Hematopoietic multipotent progenitor cell (in vitro differentiated cells): ENCODE measurements at places on chromosomes 5 and 9. TPM values are rescaled to one million over a fixed set of nuclear protein-coding genes. Genes with fewer than 3 reads are reported as not detected.
A peak's percentile ranks its signal among the peaks of the same experiment; 100 is the strongest.

- DNase-seq: no peak
Observed at GRCh38 chr5:14733661-14734060, 69.1 kb downstream of the OTULIN start.

The CSF1R gene
- 3.2 TPM for total RNA-seq

DNA sequence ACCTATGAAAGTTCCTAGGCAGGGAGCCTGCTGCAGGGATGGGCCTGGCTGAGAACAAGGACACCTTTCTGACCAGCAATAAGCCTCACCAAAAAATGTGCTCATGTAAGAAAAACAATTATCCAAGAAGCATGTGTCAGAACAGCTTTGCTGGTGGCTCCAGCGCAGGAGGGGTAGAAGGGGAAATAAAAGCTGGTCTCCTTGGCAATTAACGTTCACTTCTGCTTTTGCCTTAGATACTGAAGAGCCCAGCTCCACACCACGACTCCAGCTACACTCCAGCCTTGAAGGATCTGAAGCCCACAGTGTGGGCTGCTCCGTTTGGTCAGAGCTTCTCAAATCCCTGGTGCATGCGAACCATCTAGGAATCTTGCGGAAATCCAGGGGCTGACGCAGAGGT is 107.6 kb upstream of the PHYKPL start:
- no peak for DNase-seq

DNA sequence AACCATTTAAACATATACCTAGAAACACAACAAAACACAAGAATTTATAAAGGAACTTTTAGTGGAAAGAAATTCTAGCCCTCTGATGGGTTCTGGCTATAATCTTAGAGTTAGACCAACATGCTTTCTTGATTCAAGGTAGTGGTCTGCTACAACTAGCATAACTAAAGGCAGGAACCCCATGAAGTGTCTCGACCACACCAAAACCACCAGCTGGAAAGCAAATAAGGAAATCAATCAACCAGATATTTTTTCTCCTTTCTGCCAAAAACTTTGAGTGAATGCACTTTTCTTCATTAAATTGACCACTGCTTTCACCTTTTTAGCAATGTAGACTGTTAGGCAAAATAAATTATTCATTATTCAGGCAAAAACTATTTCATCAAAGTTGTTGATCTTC is 346.4 kb downstream of the EBF1 start:
- DNase-seq: no peak

GRCh38 chr9:109063760-109064159 is 50.5 kb upstream of the CTNNAL1 start:
- DNase-seq: no peak

The TSSK1B gene
- total RNA-seq: not detected

DNA sequence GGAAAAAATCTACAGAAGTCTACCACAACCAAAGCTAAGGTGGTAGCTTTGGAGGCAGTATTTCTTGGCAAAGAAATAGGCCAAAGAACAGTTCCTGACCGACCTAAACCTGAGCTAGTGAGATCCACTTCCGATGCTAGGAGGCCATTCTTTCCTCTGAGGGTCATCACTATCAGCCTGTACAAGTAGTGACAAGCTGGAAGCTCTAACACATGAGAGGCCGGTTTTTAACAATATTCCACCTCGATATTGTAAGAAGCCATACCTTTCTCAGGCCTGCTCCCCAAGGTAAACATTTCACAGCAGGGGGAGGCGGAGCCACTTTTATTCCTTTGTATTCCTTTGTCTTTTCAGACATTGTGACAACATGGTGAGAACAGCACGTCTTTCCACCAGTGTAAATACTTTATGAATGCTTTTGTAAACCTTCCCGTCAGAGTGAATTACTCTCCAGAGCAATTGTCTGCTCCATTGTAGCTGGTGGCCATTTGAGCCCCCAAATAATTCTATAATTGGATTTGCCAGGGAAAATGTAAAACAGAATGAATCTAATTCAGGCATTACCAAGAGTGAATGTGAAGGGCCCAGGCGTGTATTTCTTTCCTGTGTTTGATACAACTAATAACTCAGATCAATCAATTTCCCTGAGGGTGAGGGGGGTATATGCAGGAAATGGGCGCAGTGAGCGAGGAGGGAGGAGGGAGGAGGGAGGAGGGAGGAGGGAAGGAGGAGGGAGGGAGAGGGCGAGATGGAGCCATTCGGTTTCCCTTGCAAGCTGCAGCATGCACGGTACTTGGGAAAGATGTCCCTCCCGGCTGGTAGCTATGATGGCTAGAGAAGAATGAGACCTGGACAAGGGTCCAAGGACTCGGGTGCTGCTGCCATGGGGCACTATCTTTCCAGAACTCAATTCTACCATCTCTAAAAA is 166.6 kb downstream of the CDK5RAP2 start:
- no peak for DNase-seq

DNA sequence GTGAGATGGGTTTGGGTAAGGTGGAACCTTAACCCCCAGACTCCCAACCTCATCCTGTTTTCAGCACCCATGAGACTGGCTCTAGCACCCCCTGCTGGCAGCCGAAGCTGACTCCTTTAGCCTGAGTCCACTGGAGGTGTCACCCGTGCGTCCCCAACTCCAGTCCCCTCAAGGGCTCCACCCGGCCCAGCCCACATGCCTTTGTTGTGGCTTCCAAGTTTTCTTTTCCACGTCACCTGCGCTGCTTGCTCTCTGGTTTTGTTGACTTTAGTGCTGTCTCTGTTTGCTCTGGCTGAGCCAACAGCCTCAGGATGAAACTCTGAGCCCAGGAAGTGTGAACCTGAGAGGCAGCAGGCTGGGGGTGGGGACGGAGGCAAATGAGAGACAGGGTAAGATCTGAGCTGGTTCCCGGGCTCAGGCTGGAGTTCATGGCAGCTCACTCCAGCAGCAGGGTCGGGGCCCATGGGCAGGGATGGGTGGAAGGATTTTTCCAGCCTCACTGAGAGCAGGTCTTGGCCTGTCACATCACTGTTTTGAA is 13.2 kb upstream of the AQP7 start:
- DNase-seq: peak; percentile 75

DNA sequence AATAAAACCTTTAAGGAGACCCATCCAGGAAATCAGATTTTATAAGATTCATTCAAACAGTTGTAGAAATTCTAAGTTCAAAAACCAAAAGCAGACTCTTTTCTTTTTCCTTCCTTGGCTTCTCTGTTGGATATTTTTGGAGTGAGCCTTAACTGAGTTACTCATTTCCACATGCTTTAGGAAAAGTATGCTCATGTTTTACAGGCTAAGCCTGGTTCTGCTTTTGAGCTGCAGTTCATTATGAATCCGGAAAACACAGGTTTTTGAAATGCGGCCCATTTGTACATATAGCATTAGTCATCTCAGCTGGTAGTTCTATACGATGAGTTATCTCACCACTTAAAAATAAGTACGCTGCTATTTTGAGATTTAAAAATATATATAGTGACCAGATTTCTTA is 156.6 kb upstream of the DMRT1 start:
- DNase-seq: no peak

GRCh38 chr5:115520191-115520590 is 24.4 kb downstream of the FEM1C start:
- DNase-seq: no peak

DNA sequence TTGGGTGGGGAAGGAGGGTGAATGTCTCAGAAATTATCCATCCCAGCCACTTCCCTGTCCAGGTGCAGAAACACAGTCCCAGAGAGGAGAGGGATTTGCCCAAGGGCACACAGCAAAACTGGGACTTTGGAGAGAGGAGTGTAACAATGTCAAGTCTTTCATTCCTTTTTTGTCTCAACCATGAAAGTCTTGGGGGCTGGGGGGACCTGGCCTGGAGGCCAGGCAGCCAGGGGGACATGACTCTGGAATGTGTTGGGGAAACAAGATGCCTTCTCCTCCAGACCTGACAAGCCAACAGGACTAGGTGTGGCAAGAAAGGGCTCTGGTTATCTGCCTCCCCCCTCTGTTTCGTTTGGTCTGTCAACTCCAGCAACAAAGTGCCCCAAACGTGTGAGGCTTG is 13.9 kb upstream of the HAND1 start:
- DNase-seq: no peak

DNA sequence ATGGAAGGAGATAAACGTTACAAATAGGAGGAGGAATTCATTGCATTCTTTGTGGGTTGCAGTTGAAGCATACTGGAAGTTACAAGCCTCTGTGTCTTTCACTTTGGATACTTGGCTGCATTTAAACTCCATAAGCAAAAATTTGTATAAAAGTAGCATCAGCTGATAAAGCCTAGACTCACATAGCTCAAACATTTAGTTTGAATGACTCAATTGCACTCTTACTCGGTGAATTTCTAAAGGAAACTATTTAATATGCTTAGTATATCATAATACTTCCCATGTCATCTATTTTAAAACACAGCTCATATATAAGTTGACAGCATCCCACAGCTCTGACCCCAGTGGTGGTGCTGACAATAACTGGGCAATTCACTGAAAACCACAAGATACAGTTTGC is 596.6 kb upstream of the ZNF608 start:
- DNase-seq: no peak

GRCh38 chr5:45601424-45601823 is 94.8 kb downstream of the HCN1 start:
- no peak for DNase-seq
